ENCODE measurements at places on chromosomes 13 and 19. TPM values are rescaled to one million over a fixed set of nuclear protein-coding genes. Genes with fewer than 3 reads are reported as not detected.
A peak's percentile ranks its signal among the peaks of the same experiment; 100 is the strongest.

- no peak overlapping the region for H3K27ac ChIP-seq
- no peaks in the 10 kb centered on the region for H3K4me1 ChIP-seq
- no peak overlapping the region for H3K4me3 ChIP-seq
- DNase-seq: no peak
- peaks cover 12% of the 10 kb centered on the region for H3K36me3 ChIP-seq
Measured at GRCh38 chr13:49407068-49407467, 36.8 kb downstream of the CAB39L start.

GRCh38 chr19:31317093-31317492 is 32.1 kb downstream of the TSHZ3 start:
- no peak for DNase-seq
- H3K36me3 ChIP-seq: no peaks in the 10 kb centered on the region
- H3K4me3 ChIP-seq: no peak overlapping the region
- no peak overlapping the region for H3K27ac ChIP-seq

DNA sequence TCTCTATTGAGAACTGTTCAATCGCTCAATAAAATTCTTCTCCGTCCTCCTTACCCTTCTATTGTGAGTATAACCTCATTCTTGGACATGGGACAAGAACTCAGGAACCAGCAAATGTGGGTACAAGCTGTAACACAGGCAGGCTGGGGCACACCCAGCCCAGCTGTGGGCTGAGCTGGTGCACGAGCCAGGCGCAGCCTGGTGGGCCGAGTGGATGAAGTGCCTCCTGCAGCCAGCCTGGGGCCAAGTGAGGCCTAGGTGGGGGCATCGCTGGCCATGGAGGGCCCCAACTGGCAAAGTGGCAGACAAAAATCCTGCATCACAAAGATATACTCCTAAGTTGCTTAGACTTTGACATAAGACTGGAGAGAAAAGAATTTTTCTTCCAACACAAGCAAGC is 57.9 kb upstream of the DIAPH3 start:
- H3K27ac ChIP-seq: no peak overlapping the region
- H3K4me1 ChIP-seq: no peaks in the 10 kb centered on the region
- DNase-seq: no peak
- peaks cover 11% of the 10 kb centered on the region for H3K27me3 ChIP-seq

Gene THSD8
- total RNA-seq: 43.2 TPM

Gene SMIM17
- not detected for total RNA-seq

Gene CCDC70
- total RNA-seq: not detected

DNA sequence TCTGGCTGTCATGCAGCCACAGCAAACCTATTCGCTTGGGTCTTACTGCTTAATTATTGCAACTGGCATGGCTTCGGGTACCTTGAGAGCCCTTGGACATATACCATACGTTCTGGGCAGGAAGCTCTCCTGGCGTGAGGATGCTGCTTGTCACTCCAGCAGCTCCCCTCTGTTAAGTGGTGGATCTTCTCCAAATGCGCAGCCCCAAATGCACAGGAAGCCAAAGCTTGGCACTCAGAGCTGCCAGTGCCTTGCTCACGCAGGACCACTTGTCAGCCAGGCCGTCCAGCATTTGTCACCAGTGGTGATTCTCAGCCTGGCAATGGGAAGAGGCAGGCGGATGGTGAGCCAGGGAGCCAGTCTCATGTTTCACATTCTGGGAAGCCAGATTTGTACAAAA is 158.6 kb downstream of the KATNAL1 start:
- H3K4me1 ChIP-seq: peaks cover 76% of the 10 kb centered on the region
- H3K27ac ChIP-seq: no peak overlapping the region
- no peak for DNase-seq
- H3K36me3 ChIP-seq: peaks cover 4% of the 10 kb centered on the region

Gene MBD3L1
- total RNA-seq: not detected

- peaks cover 24% of the 10 kb centered on the region for H3K27me3 ChIP-seq
- no peak overlapping the region for H3K4me3 ChIP-seq
- no peak for DNase-seq
- no peak overlapping the region for H3K27ac ChIP-seq
- peaks cover 10% of the 10 kb centered on the region for H3K4me1 ChIP-seq
Measured at GRCh38 chr19:485583-486236, 10.6 kb upstream of the MADCAM1 start.

Gene HRC
- total RNA-seq: not detected

DNA sequence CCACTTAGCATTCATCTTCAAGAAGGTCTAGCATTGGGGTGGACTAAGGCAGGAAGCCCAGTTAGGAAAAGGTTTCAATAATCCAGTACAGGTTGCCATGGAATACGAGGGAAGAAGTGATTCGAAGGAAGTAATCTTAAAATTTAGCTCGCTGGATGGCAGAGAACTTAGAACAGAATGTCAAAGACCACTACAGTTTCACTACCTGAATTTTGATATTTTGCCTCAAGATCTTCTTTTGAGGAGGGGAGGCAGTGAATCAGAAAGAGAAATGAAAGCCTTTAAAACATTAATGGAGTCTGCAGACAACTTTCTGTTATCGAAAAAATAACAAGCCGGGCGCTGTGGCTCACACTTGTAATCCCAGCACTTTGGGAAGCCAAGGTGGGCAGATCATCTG is 7.0 kb upstream of the RAB8A start:
- no peak for DNase-seq
- no peaks in the 10 kb centered on the region for H3K27me3 ChIP-seq
- H3K4me3 ChIP-seq: no peak overlapping the region
- H3K36me3 ChIP-seq: peaks cover 15% of the 10 kb centered on the region

- peaks cover 44% of the 10 kb centered on the region for H3K27me3 ChIP-seq
- H3K4me1 ChIP-seq: peaks cover 9% of the 10 kb centered on the region
- peak overlapping the region; percentile 76 for H3K4me3 ChIP-seq
- H3K36me3 ChIP-seq: no peaks in the 10 kb centered on the region
- no peak overlapping the region for H3K27ac ChIP-seq
Measured at GRCh38 chr13:43785650-43786471, 911 bp downstream of the ENOX1 start.

DNA sequence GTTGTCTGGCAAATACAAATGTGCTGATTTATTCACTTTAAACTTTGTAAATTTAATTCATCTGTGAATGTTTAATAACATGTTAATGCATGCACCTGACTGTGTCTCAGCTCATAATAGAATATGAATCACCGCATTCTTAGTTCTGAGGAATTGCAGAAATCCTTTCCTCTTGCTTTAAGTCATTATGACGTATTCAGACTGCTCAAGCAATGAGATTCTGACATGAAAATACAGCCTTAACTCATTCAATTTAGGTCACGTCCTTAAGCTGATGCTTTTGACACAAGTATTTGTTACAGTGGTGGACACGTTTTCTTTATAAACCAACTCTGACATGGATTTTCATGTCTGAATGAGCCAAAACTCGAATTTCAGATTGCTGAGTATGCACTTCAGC is 541.0 kb upstream of the KLF12 start:
- H3K27me3 ChIP-seq: no peaks in the 10 kb centered on the region
- DNase-seq: no peak
- H3K36me3 ChIP-seq: no peaks in the 10 kb centered on the region
- no peak overlapping the region for H3K27ac ChIP-seq
- H3K4me3 ChIP-seq: no peak overlapping the region
- no peaks in the 10 kb centered on the region for H3K4me1 ChIP-seq

DNA sequence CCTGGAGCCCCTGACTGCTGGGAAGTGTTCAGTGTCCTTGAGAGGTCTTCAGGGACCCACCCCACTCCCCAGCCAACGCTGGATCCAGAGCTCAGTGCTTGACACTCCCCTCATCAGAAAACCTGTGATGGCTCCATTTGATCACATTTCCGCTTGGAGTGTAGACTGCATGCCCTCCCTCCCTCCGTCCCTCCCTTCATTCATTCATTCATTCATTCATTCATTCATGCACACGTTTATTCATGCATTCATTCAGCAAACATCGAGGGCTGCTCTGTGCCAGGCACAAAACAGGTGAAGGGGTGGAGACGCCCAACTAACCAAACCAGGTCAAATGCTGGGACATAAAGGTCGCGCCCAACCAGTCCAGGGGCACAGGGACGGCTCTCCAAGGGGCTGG is 13.7 kb downstream of the PGLS start:
- no peak overlapping the region for H3K27ac ChIP-seq
- no peak for DNase-seq
- peaks cover 15% of the 10 kb centered on the region for H3K4me1 ChIP-seq
- no peaks in the 10 kb centered on the region for H3K36me3 ChIP-seq
- H3K27me3 ChIP-seq: no peaks in the 10 kb centered on the region

DNA sequence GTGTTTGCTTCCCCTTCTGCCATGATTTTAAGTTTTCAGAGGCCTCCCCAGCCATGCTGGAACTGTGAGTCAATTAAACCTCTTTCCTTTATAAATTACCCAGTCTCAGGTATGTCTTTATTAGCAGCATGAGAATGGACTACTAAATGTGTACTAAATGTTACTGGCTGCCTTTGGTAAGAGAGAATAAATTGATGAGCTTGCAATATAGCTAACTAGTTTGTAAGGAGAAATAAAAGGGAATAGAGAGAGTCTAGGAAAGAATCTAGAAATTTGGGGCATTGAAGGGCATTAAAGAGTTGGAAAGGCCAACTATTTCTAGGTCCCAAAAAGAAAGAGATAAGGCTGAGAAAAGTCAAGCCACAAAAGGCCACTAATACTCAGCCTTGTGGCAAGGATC is 5.5 kb upstream of the SOHLH2 start:
- no peaks in the 10 kb centered on the region for H3K27me3 ChIP-seq
- no peaks in the 10 kb centered on the region for H3K4me1 ChIP-seq
- no peaks in the 10 kb centered on the region for H3K36me3 ChIP-seq
- no peak overlapping the region for H3K4me3 ChIP-seq

GRCh38 chr13:111393221-111393790 is 72.9 kb downstream of the TEX29 start:
- no peaks in the 10 kb centered on the region for H3K36me3 ChIP-seq
- H3K27me3 ChIP-seq: no peaks in the 10 kb centered on the region
- DNase-seq: no peak
- H3K4me3 ChIP-seq: no peak overlapping the region
- peaks cover 15% of the 10 kb centered on the region for H3K4me1 ChIP-seq

GRCh38 chr19:3982701-3983541 is 2.3 kb downstream of the EEF2 start:
- peaks cover 61% of the 10 kb centered on the region for H3K4me1 ChIP-seq
- peak overlapping the region; percentile 94 for H3K27ac ChIP-seq
- H3K27me3 ChIP-seq: no peaks in the 10 kb centered on the region
- peak overlapping the region; percentile 91 for H3K4me3 ChIP-seq
- H3K36me3 ChIP-seq: peaks cover 59% of the 10 kb centered on the region

Gene B3GNT3
- total RNA-seq: 0.19 TPM

GRCh38 chr13:110639935-110640334 is 24.6 kb downstream of the NAXD start:
- peak overlapping the region; percentile 58 for H3K27ac ChIP-seq
- no peaks in the 10 kb centered on the region for H3K27me3 ChIP-seq
- no peak overlapping the region for H3K4me3 ChIP-seq
- H3K4me1 ChIP-seq: no peaks in the 10 kb centered on the region

DNA sequence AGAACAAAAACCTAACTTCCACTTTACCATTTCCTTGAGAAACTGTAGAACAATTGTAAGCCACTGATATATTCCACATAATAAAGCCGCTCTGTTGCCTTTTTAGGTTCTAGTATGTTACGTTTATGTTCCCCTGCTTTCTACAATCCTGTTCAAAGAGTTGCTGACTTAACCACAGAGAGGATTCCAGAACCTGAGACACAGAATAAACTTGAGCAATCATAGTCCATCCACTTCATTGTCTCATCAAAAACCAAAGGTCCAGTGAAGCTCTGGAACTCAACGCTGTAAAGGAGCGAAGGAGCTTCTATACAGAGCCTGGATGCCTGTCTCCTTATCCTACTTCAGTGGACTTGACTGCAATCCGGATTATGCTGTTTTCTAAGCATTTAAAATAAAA is 4.6 kb downstream of the STARD13 start:
- DNase-seq: no peak
- H3K4me3 ChIP-seq: no peak overlapping the region

DNA sequence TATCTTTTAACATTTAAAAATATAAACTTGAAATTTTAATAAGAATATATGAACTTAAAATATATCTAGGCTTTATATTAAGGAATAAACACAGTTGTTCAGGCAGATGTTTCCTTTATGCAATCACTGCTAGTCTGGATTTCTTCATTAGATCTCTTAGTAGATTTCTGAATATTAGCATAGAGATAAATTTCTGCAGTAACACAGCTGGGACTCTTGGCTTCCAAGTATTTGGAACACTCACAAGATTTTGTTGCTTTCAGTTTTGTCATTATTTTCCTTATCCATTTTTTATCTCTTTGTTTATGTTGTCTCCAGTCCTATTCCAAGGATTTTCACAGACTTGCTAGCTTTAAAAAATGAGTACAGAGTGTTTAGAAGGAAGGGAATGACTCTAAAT is 857.1 kb downstream of the GPC5 start:
- no peak overlapping the region for H3K4me3 ChIP-seq
- H3K27me3 ChIP-seq: no peaks in the 10 kb centered on the region
- no peaks in the 10 kb centered on the region for H3K36me3 ChIP-seq

DNA sequence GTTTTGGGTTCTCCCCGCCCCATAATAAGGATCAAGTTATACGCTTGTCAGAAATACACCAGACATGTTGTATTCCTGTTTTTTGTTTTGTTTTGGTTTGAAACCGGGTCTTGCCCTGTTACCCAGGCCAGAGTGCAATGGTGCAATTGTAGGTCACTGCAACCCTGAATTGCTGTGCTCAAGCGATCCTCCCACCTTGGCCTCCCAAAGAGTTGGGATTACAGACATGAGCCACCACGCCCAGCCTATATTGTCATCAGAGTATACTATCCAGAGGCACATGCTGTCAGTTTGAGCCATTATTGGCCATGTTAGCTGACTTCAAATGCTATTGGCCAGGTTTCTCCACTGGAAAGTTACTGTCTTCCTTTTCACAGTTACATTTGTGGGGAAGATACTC is 9.8 kb downstream of the SAFB start:
- no peaks in the 10 kb centered on the region for H3K27me3 ChIP-seq
- peak overlapping the region; percentile 17 for H3K27ac ChIP-seq
- peaks cover 27% of the 10 kb centered on the region for H3K36me3 ChIP-seq
- peaks cover 70% of the 10 kb centered on the region for H3K4me1 ChIP-seq
- no peak for DNase-seq
- H3K4me3 ChIP-seq: no peak overlapping the region

GRCh38 chr13:85665286-85665685 is 133.9 kb downstream of the SLITRK6 start:
- H3K36me3 ChIP-seq: no peaks in the 10 kb centered on the region
- no peaks in the 10 kb centered on the region for H3K27me3 ChIP-seq
- no peak overlapping the region for H3K4me3 ChIP-seq
- no peaks in the 10 kb centered on the region for H3K4me1 ChIP-seq
- DNase-seq: no peak

Gene LCP1
- total RNA-seq: 1,043 TPM

- H3K27ac ChIP-seq: no peak overlapping the region
- DNase-seq: no peak
- peak overlapping the region; percentile 65 for H3K4me3 ChIP-seq
- peaks cover 24% of the 10 kb centered on the region for H3K4me1 ChIP-seq
Measured at GRCh38 chr19:16825312-16826052, 3.7 kb upstream of the SIN3B start.
